CD14-positive monocyte (primary cell): ENCODE measurements at places on chromosomes 6 and 20.

- no peak for DNase-seq
Measured at GRCh38 chr20:35496481-35496880, 33.0 kb downstream of the C20orf173 start.

DNA sequence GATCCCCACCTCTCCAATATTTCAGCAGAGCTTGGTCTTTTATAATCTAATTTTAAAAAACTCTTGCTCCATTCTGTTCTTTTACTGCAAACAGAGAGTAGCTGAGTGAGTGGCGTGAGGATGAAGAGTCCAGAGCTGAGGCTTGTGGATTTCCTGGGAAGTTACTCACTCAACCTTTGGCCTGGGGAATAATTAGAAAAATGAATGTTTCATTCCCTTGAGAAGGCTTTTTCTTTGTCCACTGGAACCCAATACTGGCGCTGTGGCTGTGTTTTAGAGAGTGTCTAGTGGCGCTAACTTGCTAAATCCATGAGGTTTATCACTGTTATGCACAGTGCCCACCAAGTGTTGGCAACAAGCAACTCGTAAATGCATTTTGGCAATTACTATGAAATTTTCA is 251.5 kb downstream of the HIVEP2 start:
- no peak for DNase-seq

GRCh38 chr6:121748376-121748775 is 312.9 kb downstream of the GJA1 start:
- DNase-seq = no peak

DNA sequence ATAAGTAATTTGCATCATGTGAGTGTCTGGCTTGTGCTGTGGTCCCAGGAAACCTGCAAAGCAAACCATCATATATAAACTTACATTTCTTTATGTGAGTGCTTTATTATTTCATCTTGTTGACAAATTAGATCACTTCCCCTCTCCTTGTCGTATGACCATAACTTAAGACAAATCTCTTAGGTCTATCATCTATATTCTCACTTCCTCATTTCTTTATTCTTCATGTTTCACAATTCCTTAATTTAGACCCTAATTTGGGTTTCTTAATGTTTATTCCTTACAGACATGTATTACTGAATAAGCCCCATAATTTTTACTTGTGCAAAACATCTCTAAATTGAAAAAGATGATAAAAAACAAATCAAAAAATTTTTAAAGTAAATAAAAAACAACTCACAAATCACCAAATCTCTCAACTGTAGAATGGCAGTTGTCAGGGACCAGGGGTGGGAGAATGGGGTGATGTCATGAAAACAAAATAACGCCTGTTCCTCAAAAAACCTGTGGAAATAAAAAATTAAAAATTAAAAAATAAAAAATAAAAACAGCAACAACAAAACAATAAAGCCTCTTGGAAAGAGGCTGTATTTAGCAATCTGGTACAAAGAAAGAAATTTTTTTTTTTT is 49.5 kb upstream of the FBXO30 start:
- peak; percentile 62 for DNase-seq

GRCh38 chr6:146258206-146258605 is 229.3 kb downstream of the GRM1 start:
- no peak for DNase-seq

DNA sequence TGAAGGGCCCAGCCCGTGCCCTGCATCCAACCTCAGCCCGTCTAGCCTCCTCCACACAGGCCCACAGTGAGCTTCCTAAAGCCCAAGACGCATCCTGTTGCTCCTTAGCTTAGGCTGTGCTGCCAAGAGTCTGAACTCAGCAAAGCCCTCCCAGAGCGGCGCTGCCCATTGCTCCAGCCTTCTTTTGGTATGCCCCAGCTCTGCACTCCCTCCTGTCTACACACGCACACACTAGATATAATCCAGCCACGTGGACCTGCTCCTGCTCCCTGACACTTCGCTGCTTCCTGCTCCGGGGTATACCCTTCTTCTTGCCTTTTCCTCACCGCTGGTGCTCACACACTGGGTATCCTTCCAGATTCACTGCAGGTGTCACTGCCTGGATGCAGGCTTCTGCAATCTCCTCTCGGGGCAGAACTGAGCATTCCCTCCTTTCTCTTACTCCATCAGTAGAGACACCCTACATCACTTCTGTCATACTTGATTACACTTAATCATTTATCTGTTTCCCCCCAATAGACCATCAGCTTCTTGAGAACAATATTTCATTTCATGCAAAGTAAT is 23.8 kb downstream of the GABRR2 start:
- no peak for DNase-seq

- DNase-seq = peak; percentile 40
Measured at GRCh38 chr6:63418741-63419140, 99.0 kb upstream of the LGSN start.

- no peak for DNase-seq
Measured at GRCh38 chr6:108736002-108736361, 112.2 kb upstream of the ARMC2 start.

- no peak for DNase-seq
Measured at GRCh38 chr20:59787538-59787890, 145.9 kb downstream of the SYCP2 start.

DNA sequence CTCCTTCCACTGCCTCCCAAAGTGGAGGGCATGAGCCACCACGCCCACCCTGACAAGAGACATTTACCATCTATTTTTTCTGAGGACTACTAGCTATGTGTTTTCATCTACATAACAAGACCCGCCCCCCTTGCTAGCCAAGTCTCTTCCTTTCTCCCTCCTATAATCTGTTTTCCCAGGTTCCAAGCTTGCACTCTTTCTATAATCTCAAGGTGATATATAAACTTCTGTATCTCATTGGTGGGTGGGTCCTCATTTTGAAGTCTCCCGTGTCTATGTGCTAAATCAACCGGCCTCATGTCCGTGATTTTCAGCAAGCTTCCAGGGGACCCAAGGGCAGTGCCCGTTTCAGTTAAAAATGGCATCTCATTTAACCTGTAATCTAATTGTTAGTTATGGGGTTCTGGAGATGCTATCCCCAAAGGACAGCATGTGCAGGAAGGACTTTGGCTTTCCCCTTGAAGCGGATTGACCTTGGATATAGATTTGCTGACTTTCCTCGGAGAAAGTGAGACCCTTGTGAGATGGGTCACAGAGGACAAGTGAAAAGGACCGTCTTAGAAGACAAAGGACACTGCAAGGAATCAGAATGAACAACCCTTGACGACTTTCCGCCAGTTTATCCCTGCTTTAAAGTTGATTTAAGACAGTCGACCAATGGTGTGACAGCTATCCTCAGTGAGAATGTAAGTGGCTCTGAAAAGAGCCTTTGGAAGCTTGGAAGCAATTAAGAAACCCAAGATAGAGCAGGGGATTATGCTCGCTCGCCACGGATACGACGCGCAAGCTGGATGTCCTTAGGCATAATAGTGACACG is 22.4 kb downstream of the OR2B2 start:
- DNase-seq = no peak

DNA sequence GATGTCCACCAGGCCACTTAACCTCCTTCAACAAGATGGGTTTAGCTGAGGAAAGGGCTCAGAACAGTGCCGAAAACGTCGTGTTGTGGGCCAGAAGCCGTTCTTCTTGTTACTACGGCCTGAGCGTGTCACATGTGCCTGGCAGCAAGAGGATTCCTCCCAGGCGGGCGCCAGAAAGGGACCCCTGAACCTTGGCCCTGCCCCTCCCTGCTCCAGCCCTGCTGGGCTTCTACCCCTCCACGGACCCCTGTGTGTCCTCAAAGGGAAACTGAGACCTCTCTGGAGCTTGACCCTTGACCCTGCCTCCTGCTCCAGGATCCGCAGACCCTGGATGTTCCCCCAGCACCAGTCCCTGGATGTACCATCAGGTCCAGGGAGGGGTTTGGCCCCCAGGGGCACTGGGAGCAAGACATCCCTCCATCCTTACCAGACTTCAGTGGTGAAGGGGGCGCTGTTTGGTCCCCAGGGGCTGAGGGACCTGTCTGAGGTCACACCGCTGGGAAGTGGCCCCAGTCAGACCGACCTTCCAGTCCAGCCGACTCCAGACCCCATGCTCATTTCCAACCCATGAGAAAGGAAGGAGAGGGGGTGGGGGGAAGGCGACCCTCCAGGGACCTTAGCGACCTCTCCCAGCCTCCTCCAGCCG is 10.1 kb downstream of the HRH3 start:
- no peak for DNase-seq

DNA sequence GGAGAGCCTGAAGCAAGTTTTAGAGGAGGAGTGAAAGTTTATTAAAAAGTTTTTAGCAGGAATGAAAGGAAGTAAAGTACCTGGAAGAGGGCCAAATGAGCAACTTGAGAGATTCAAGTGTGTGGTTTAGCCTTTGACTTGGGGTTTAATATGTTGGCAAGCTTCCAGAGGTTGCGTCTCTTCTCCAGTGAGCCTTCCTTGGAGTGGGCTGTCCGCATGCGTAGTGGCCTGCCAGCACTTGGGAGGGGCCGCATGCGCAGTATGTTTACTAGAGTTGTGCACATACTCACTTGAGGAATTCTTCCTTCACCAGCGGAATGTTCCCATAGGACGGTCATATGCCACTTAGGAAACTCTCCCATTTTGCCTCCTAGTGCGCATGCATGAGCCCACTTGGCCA is 235.2 kb downstream of the ALDH8A1 start:
- peak; percentile 49 for DNase-seq

DNA sequence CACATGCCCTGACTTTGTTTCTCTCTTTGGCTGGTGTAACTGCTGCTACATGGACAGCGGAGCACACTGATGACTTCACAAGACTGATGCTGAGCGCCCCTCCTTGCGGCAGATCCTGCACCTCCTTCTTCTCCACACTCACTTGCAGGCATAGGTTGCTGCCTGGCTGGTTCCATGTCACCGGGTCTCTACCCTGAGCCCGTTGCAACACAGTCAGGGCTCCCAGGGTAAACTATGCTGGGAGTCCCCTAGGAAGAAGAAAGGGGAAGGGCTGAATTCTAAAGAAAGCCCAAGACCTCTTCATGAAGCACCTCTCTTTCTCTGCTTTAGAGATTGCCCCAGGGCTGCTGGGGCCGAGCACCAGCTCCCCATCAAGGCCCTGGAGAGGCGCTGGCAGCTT is 83.3 kb upstream of the DUSP22 start:
- DNase-seq = peak; percentile 65

DNA sequence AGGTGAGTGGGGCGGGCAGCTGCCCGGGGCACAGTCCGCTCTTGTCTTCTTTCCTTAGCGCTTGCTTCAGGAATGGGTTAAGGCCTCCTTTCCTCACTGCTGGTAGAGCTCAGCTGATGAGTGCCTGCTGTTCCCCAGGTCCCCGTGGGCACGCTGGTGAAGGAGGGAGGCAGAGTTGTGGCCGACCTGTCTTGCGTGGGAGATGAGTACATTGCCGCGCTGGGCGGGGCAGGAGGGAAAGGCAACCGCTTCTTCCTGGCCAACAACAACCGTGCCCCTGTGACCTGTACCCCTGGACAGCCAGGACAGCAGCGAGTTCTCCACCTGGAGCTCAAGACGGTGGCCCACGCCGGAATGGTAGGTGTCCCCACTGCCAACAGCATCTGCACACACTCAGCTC is 15.7 kb downstream of the MTG2 start:
- no peak for DNase-seq

- DNase-seq = no peak
Measured at GRCh38 chr6:170253226-170253909, 37.5 kb downstream of the DLL1 start.

DNA sequence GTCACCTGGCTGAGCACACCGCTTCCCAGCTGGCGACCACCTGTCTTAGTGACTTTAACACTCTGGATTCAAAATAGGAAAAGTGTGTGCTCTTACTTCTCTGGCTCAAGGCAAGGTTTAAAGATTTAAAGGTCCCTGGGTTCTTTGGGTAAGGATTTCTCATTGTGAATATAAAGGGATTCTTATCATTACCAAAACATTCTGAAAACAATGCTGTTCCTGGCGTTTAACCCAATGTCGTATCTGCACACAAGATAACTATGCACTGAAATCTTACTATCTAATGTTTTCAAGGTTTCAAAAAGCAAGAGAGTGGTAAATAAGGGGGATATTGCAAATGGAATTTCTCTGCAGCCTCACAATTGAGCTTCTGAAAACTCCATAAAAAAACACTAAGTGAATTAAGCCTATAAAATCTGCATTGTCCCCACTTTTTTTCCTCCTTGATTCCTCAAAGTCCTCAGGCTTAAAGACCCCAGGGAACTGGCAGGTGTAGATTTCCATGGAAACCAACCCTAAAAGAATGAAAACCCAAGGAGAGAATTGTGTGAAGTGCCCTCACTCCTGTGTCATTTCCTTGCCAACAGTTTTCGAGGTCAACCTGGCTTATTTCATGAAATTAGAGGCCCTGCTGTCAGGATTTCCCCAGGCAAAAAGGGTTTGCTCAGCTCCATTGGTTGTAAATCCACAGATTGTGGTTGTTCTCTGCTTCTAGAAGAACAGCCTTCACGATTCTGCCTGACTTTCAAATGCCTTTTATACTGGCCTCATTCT is 44.0 kb downstream of the BMP2 start:
- DNase-seq = no peak

- DNase-seq = no peak
Measured at GRCh38 chr20:38651154-38651553, 49.5 kb downstream of the ARHGAP40 start.

GRCh38 chr20:24962510-24962909 is 13.4 kb downstream of the CST7 start:
- no peak for DNase-seq

DNA sequence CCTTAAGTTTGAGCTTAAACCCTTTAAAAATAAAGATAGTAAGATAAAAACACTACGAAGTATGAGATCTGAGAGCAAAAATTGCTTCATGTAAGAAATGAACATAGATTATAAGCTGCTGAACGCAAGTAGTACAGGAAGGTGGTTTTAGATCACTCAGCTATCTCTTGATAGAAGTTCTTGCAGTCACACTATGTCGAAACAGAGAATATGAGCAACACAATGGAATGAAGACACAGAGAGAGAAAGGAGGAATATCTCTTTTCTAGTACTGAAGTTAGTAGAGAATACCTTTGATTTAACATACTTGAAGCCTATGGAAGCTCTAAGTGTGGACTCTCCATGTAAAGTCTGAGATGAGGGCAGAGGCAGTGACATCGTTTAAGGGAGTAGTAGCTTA is 162.7 kb downstream of the CDK19 start:
- DNase-seq = no peak

GRCh38 chr20:53080969-53081871 is 109.1 kb downstream of the TSHZ2 start:
- no peak for DNase-seq

GRCh38 chr20:23606652-23607049 is 934 bp upstream of the CST9 start:
- DNase-seq = peak; percentile 69

- DNase-seq = no peak
Measured at GRCh38 chr6:37904590-37904989, 85.1 kb downstream of the ZFAND3 start.

- DNase-seq = no peak
Measured at GRCh38 chr6:130385064-130385695, 19.4 kb downstream of the TMEM200A start.
